ENCODE measurements at places on chromosomes 7 and 10. TPM values are rescaled to one million over a fixed set of nuclear protein-coding genes. Genes with fewer than 3 reads are reported as not detected.

DNA sequence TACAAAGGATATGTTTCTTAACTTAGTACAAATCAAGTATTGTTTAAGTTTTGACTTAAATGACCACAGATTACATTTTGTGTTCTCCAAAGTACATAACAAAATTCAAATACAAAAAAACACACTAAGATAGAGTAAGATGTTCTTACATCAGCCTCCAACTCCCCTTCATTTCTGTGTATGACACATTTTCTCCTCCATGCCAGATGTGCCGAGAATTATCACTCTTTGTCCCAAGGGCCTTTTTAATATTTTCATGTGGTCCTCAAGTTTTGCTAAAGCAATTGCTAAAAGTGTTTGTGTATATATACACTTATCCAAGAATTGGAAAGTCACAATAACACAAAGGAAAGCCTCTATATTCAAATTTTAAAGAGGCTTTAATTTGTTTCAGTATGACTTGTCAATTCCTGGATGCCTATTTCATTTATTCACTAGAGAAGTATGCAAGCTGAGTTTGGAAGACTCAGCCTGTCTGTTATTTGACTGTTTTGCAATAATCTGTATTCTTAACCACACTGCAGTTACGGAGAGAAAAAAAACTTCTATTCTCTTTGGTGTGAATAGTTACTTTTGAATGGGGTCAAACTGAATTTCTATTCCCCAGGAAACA lies 586.4 kb upstream of the SEMA3D start:
- DNase-seq: no peak

The PRXL2A gene
- 89.3 TPM for total RNA-seq

DNA sequence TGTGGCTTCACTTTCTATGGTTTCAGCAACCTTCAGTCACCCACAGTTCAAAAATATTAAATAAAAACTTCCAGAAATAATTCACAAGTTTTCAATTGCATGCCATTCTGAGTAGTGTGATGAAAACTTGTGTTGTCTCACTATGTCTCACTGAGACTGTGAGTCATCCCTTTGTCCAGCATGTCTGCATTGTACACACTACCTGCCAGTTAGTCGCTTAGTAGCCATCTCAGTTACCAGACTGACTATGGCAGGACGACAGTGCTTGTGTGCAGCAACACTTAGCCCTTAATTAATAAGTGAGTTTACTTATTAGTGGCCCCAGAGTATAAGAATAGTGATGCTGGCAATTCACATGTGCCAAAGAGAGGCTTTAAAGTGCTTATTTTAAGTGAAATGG lies 22.5 kb downstream of the CCDC186 start:
- no peak for DNase-seq

DNA sequence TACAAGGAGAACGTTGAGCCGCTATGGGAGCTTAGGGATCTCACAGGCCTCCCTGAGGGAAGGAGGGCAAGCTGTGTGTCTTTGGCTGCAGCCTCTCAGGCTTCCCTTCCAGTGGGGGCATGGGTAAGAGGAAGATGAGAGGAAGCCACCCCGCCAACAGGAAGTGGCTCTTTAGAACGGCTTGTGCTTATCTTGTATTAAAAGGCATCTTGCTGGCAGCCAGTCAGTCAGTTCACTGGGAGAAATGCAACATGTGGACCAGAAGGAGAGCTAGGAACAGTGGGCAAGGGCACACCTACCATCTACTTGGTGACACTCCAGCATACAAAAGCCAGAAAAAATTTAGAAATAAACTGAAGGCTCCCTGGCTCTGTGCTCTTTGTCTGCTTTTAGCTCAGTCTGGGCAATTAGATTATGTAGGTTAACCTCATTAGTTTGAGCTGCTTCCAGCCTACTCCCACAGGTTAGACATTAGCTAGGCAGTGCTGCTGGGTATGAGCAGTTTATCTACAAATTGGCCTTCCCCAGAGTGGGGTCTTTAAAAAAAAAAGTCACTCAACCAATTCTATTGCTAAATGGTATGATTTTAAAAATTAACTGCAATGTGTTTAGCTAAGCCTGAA lies 595.9 kb downstream of the KCNMA1 start:
- DNase-seq: peak; percentile 17

GRCh38 chr7:13742126-13742525 lies 247.3 kb downstream of the ETV1 start:
- no peak for DNase-seq

DNA sequence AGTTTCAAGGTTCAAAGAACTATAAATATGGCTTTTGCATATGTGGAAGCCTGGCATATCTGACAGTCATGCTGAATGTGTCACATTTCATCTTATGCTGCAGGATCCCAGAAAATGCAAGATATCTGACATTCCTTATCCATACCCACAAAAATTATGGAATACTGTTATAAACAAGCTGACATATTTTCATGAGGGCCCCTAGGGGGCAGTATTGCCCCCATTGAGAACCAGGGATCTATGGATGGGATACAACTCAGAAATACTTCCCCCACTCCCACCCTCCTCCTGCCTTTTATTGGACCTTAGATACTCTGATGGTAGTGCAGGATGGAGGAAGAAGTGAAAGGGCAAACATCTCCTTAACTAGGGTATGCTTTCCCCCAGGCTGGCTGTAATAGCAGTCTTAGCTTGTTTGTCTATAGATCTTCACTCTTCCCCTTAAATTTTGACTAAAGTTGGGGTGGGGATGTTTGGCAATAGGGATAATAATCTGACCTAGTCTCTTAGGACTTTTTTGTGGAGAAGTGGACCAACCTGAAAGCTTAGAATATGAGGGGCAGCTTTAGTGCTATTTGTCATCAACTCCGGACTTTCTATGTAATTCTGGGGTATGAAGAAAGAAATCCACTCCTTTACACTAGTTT lies 3.5 kb upstream of the GNGT1 start:
- DNase-seq: no peak

The TMEM176B gene
- 93.3 TPM for total RNA-seq

- DNase-seq: no peak
These were observed 289.5 kb upstream of the PFKP start for GRCh38 chr10:2777666-2778355.

The GATAD1 gene
- total RNA-seq: 31.3 TPM

GRCh38 chr10:62577666-62578291 lies 203.6 kb downstream of the ZNF365 start:
- DNase-seq: no peak

DNA sequence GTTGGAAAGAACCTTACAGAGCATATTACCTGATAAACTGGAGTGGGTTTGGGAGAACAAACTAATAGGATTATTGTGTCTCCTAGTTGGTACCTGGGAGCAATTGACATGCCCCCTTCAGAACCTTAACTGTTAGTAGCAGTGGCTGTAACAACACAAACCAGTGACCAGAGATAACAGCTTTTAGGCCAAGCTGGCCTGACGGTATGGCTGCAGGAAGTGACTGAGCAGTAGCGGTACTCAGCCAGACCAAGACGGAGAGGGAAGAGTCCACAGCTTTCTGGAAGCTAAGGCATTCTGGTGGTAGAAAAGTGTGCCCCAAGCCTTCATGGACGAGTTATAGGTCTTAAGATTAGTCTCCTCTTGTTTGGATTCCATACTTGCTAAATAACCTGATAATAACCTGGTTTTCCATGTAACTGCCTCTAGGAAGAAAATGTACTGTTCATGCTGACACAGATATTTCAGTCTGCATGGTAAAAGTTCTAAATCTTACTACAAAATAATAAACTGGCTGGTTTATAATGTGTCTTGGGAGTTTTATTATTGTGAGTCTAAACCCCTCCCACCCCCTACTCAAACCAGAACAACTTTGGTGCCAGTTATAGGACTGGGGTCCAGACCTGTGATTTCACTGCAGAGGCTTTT lies 11.3 kb downstream of the NOLC1 start:
- DNase-seq: no peak

GRCh38 chr7:54014765-54015164 lies 527.4 kb upstream of the VSTM2A start:
- DNase-seq: no peak

- no peak for DNase-seq
These were observed 104.7 kb upstream of the KLF14 start for GRCh38 chr7:130838738-130839137.

The ARHGAP12 gene
- total RNA-seq: 46.7 TPM

The AKR1C8 gene
- not detected for total RNA-seq

The PANK1 gene
- total RNA-seq: 39.0 TPM

- no peak for DNase-seq
These were observed 5.9 kb upstream of the GDF10 start for GRCh38 chr10:47294057-47294456.

DNA sequence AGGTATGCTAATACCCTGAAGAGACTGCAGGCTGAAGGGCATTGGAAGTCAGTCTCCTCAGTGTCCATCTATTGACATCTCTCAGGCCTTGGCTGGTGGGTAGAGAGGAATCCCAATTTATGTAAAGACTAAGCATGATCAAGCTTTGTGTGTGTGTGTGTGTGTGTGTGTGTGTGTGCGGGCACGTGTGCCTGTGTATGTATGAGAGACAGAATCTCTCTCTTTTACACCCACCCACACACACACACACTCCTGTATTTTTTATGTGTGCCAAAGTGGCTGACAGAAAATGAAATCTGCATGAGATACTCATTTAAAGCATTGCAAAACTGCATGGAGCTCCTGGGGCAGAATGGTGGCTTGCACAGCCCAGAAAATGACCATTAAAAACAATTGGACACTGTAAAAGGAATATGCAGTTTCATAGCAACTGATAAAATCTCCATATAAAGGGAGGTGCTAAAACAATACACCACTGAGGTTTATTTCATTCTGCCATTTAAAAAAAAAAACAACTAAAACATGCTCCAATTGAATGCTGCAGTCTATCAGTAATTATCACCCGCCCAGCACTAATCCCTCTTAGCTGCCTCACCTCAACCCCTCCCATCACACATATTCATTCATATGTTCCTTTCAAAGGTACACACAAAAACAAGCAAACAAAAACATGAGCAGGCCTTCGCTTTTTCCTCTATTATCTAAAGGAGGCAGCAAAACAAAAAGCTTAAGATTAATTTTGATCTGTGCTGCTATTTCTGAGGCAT lies 385.0 kb downstream of the KCNMA1 start:
- no peak for DNase-seq

GRCh38 chr10:22606164-22606614 lies 108.2 kb downstream of the PIP4K2A start:
- DNase-seq: peak; percentile 82

DNA sequence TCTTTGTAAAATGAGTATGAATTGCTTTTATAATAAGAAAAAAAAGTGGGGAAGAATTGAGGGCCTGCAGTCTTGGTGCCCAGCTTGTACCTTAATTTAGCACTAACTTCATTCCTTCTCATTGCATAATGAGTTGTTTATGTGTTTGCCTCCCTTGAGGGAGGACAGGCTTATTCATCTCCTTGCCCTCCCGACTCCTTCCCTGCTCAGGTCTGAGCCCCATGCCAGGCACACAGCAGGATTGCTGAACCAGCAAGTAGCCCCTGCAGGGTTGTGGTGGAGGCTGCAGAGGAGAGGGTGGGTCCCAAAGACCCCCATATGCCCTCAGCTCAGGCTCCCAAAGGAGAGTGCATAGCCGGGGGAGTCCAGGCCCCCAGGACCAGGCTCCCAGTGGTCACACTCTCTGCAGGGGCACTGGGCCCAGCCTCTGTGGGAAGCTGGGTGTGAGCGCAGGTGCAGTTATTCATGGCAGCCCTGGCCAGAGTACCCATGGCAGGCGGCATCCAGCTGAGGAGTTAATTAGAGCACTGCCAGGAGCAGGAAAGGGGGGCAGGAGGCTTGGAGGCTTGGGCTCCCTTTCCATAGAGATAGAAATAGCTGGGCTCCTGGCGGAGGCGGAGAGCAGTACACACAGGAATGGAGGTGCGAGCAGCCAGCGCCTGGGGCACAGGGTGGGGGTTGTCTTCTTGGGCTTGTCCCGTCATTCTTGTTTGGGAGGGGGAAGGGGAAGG lies 28.2 kb upstream of the GOLGA7B start:
- DNase-seq: no peak

DNA sequence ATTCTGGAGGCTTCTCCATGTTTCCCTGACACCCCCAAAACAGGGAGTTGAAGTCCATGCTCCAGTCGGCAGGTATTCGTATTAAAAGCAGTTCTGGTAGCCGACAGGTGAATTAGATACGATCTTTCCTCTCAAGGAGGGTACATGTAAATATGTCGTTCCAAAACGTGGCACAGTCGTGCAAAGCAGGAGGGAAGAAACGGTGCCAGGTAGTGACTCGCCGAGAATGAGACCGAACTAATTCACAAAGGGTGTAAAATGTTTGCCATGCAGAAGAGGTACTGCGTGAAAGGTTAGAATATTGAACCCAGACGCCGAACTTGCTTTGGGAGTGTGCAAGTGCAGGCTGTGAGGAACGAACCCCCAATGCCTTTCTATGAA lies 483 bp downstream of the EDRF1 start:
- no peak for DNase-seq

The PDE6C gene
- total RNA-seq: not detected
